ENCODE measurements at places on chromosomes 6 and 20.

- DNase-seq = no peak
Observed at GRCh38 chr20:37759761-37760209, 66.0 kb downstream of the CTNNBL1 start.

- no peak for DNase-seq
Observed at GRCh38 chr6:122302067-122302466, 97.4 kb upstream of the HSF2 start.

DNA sequence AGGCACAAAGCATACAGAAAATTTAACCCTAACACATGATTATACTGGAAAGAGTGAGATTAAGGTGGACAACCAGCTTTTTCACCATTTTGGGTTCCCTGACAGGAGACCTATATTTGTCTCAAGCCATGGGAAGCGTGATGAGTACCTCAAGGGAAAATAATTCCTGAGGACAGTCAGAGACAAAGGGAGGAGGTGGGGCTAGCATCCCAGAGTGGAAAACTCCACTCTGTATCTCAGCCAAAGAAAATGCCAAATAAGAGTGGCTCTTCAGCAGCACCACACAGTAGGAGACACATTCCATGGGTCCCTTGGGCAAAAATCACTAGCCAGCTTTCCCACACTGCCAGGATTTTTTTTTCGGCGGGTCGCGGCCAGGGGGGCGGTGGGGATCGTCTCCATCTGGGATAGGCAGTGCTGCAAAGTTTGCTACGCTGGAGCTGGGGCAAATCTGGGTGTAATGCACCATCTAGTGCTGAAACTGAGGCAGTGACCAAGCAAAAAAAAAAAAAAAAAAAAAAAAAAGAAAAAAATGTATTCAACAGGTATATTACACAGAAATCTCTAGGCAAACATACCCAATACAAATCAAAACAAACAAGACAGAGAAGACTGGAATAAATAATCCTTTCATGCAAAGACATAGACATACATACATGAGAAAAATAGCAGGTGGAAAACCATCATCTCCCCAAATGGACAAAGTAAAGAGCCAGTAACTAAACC, 77.3 kb upstream of the SLC35F1 start:
- DNase-seq = peak; percentile 34

- no peak for DNase-seq
Observed at GRCh38 chr20:313402-313801, 11.9 kb upstream of the SOX12 start.

DNA sequence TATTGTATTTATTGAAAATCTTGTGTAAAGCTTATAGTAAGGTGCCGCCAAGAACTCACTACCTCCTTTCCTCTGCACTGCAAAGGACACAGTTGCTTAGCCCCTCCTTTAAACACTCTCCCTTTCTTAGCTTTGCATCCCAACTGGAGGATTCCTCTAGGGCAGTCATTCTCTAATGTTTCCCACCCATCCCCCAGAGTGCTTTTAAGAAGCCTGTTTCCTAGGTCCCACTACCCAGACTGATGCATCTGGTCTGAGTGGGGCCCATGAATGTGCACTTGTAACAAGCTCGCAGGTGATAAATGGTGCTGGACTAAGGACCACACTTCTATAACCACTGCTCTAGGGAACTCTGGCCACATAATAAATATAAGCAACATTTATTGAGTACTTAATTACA, 55.2 kb downstream of the B4GALT5 start:
- DNase-seq = no peak

DNA sequence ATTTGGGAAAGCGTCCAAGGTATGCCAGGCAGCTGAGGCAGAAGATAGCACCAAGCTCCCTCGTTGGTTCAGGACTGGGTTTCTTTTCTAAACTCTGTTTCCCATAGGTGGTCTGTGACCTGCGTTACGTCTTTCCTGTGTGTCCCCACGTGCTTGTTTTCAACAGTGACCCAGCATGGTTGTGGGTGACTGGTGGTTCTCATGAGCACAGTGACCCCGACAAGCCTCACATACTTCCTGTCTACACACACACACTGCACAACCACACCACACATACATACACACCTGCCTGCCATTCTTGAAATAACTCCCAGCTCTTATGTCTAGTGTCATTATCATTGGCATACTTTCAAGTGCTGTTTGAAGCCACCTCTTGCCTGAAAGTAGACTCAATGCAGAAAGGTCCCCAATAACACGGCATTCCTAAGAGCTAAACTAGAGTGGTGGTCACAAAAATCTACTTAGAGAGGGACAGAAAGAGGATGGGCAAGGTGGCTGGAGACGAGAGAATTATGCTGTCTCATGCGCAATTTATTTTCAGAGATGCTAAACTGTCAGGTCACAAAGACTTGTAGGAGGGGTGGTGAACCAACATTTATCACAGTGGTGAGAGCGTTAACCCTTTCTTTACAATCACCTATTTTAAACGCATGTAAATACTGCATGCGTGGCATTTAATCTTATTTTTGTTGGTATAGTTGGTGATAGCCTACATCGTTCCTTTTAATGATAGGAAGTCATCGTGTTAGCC, 66.7 kb downstream of the GCNT2 start:
- DNase-seq = no peak

- DNase-seq = no peak
Observed at GRCh38 chr6:57004292-57004691, 42.2 kb upstream of the KIAA1586 start.

DNA sequence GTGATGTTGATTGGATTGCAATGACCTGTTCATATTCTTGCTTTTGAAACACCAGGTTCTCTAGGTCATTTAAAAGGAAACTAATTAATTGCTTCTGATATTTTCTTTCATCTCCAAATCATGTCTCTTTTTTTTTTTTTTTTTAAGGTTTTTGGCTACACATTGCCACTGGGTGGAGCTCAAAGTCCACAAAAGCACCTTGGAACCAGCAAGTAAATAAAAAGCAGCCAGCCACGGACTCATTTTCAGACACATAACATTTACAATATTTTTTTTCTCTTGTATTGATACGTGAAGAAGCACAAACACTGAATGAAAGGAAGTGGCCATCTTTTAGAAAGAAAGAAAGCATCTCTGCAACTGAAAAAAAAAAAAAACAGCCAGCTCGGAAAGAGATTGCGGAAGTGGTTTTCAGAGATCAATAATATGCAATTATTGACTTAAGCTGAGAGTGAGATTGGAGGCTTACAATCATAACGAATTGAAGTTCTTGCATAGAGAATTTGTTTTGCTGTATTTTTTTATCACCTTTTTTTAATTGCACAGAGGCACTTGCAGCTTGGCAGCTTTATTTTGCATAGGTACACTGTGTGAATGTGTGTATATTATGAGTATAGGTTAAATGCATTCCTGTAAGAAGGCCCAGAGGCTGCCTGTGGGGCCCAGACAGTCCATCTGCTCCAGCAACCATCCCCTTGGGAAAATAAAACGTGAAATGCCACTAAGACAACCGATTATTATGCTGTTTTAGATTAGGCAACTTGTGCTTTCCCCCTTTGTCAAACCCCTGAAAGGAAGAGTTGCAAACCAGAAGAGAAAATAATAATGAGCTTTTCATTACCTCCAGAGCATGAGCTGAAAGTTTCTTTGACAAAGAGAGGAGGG, 28.2 kb downstream of the CGA start:
- DNase-seq = peak; percentile 64

- DNase-seq = peak; percentile 34
Observed at GRCh38 chr6:109059571-109060021, 35.0 kb downstream of the SESN1 start.

DNA sequence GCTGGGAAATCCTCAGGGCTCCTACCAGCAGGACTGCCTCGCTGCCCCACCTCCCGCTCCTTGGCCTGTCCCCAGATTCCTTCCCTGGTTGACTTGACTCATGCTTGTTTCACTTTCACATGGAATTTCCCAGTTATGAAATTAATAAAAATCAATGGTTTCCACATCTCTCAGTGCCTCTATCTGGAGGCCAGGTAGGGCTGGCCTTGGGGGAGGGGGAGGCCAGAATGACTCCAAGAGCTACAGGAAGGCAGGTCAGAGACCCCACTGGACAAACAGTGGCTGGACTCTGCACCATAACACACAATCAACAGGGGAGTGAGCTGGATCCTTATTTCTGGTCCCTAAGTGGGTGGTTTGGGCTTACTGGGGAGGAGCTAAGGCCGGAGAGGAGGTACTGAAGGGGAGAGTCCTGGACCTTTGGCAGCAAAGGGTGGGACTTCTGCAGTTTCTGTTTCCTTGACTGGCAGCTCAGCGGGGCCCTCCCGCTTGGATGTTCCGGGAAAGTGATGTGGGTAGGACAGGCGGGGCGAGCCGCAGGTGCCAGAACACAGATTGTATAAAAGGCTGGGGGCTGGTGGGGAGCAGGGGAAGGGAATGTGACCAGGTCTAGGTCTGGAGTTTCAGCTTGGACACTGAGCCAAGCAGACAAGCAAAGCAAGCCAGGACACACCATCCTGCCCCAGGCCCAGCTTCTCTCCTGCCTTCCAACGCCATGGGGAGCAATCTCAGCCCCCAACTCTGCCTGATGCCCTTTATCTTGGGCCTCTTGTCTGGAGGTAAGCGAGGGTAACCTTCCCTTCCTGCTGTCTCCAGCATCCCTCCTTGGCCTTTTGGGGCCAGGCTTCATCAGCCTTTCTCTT, at the start of gene CFB:
CFB (plus strand) TSS at position 589 of the 863 bp plus-strand sequence; CDS start at position 716, 127 bp downstream.
- DNase-seq = no peak

DNA sequence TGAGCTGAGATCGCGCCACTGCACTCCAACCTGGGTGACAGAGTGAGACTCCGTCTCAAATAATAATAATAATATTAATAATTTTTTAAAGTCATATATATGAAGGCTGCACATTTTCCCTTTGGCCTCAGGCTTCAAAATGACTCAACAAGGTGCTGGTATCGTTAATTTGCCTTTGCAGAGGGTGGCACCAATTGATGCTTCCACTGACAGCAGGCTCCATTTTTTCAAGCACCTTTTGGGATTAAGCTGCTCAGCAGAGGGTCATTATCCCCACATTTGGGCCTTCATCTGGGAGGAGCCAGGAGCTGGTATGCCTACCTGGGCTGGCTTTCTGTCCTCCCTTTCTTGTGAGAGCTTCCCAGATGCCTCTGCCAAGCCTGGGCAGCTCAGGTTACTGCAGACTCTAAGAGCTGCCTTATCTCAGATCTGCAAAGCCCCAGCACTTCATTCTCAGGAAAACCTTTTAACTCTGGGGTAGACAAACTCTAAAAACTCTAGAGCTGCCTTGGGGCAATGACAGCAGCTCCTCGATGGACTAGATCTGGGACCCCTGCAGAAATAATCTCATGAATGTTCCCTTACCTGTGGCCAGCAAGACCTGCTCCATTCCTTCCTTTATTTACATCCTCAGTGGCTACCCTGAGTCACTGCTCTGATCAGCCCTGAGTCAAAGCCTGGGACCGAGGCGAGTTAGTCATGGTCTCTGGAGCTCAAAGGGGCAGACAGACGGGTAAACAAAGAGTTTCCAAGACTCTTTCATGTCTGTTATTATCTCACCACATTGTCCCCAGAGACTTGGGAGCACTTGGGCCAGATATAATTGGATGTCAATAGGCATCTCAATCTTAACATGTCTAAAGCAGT, 80.0 kb upstream of the EYA2 start:
- no peak for DNase-seq

DNA sequence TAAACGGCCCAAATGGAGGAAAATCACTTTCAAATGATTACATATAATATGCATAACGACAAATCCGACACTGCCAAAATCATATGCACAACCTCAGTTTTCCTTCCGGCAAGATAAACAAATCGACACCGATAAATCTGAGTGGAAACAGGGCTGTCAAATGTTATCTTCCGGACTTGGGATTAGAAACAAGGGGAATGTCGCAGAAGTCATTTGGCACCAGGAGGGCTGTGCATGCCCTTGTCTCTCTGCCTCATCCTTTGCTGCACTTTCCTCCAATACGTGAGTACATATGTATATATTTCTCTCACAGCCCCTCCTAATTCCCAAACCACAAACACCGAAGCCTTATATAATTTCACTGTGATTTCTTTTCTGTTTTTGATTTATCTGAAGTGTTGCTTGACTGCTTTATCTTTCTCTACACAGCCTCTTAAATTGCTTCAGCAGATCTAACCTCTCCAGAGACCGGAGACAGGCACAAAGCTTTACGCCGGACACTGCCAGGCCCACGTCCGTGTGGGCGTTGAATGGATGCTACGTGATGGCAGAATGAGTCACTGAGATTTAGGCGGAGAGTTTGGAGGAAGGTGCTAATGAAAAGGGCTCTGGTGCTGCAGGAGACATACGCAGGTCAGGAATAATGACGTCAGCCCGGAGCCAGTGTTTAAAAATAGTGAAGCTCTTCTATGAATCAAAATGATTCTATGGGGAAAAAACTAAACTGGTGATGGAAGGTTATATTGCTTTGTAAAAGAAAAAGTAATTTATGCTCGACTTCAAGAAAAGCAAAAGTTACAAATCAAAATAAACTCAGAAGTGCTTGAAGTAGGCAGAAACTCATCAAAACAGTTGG, 21.0 kb upstream of the PRELID3B start:
- DNase-seq = no peak

DNA sequence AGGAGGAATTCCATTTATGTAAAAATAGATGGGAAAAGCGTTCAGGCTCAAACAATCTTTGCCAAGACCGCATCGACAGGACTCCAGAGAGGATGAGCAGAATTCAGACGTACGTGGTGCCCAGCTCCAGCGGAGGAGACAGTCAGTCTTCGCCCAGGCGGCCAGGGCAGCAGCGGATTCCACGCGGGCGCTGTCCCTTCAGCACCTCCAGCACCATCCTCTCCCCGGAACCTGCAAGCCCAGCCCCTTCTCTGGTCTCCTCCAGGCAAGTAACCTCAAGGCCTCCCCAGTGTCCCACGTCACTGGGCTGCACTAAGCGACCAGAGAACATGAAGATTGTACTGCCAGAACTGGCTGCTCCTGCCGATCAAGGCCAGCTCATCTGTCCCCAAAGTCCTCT, 2.8 kb upstream of the KCNQ2 start:
- DNase-seq = no peak

- no peak for DNase-seq
Observed at GRCh38 chr6:125255201-125255600, 46.6 kb downstream of the HDDC2 start.

DNA sequence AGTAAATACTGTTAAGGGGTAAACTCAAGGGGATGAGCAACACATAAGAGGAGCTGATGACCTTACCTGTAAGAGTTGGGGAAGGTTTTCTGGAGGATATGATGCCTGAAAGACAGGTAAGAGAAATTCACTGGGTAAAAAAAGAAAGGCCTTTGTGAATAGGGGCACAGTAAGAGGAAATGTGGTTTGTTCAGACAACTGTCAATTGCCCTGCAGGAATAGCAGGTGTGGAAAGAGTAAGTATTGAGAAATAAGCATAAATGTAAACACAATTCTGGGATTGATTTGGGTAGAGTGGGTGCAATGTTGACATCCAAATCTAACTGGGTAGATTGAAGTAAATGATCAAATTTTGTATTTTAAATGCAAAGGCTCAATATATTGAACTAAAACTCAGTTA, 670.0 kb downstream of the DHX35 start:
- DNase-seq = no peak

Data from GM13977 (cell line).